CD4-positive, CD25-positive, alpha-beta regulatory T cell (primary cell): ENCODE measurements at places on chromosomes 11 and 22. TPM values are rescaled to one million over a fixed set of nuclear protein-coding genes. Genes with fewer than 3 reads are reported as not detected.
A peak's percentile ranks its signal among the peaks of the same experiment; 100 is the strongest.

DNA sequence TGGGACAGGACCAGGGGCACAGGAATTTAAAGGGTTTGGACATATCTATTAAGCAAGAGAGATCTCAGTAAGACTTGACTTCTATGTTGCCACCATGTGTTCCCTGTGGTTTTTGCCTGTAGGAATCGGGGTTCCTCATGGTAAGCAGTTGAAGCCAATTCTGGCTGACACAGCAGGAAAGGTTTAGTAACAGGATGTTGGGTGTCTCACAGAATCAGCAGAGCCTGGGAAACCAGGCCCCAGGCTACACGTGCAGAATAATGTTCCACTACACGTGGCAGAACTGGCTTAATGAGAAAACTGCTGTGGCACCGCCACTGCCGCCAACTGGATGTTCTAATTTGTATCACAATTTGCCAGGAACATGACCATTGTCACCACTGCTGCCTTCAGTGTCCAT is 264.6 kb upstream of the PLET1 start:
- no peak for DNase-seq

DNA sequence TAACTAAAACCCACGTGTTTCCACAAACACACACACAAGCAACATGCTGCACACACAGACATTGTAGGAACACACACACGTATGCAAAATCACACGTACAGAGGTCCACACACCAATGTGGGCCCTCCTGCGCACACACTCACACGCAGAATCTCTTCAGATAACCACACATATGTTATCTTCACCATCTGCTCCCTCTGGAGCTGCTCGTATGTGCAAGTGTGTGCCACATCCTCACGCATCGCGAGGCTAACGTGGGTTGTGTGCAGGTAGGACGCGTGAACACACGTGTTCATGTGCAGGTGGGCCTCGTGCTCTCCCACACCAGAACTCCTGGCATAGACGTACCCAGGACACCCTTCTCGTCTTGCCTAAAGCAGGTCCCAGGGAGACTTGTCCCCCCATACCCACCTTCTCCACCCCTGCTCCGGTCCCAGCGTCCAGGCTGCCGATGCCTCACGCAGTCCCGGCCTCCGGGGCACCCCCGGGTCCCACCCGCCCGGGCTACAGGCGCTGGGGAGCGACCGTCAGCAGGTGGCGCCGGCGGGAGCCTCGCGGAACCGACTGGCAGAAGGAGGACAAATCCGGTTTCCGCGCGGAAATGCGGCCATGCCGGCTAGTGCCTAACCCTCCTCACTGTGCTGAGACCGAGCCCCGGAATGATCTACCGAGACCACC is 10.3 kb upstream of the IGSF9B start:
- DNase-seq, result peak; percentile 67

DNA sequence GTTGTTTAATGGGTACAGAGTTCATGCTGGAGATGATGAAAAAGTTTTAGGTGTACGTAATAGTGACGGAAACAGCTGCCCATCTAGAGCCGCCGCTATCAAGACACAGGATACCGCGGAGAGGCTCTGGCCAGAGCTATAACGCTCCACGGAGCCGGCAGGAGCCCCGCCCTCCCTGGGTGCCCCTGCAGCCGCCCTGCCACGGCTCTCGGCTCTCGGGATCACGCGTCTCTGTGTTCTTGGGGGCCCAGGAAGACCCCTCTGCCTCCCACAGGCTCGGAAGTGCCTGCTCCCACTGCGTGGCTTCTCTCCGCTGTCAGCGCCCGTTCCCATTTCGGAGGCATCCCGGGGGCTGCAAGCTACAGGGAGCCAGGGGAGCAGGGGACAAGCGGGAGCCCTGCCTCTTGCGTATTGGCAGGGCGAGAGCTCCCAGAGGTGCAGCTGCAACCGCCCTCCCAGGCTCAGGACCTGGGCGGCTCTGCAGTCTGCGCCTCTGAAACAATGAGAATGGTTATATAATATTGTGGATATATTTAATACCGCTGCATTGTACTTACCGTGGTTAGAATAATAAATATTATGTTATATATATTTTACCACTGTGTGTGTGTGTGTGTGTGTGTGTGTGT is 13.7 kb downstream of the GLYATL2 start:
- DNase-seq, result no peak

The RBMXL2 gene
- total RNA-seq, result not detected

DNA sequence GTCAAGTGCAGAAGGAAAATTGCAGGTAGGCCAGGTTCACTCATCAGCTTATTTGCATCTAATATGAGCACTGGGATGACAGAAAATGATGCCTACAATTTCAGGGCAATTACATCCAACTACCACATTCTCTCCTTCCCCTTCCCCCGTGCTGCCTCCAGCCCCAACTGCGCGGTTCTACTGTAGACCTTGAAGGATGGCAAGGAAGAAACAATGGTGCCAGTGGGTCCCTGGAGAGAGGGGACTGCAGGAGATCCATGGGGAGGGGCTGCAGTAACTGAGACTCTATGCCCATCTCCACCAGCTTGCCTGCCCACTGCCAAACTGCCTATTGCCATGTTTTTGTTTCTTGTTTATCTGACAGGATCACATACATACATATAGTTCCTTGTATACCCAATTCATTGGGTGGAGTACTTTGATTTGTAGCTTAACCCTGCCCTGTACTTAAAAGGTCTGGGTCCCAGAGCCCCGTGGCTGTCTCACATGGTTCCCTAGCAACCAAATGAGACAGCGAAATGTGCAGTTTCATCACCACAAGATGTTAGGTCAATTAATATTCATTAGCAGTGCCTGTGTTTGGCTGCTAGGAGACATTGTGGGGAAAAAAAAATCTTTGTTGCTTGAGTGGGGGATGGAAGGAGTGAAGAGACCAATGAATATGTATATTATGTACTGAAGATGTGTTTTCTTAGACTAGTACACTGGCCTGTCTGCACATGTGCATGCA is 253.5 kb upstream of the PLET1 start:
- DNase-seq, result no peak

DNA sequence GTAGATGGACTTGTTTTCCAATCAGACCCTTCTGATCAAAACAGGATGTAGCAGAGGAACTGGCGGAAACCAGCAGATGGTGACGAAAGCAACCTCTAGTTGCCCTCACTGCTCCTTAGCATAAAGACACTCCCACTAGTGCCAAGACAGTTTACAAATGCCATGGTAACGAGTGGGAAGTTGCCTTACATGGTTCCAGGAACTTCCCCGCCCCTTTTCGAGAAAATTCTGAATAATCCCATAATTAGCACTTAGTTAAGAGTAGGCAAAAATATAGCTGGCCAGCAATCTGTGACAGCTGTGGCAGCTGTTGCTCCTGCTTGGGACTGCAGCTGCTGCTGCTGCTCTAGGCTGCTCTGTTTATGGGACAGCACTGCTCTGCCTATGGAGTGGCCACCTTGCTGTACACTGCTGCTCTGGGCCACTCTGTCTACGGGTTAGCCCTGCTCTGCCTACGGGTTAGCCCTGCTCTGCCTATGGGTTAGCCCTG is 33.4 kb upstream of the SORL1 start:
- DNase-seq, result peak; percentile 36

The CADM1 gene
- total RNA-seq, result 6.9 TPM

The RBFOX2 gene
- 0.52 TPM for total RNA-seq

DNA sequence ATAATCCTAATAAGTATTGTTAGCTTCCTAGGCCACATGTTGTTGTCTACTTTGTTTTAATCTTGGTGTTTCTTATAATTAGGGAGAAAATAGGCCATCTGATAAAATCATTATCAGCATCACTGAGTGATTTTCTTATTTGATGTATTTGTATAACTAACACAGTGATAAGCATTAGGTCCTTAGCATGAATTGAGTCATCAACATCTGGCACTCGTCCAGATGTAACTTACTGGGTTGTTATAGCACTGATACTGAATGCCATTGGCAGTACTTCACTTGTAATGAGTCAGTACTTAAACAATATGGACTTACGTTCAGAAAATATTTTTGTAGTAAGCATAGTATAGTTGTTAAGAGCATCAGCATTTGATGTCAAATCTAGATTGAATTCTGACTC is 16.2 kb downstream of the API5 start:
- DNase-seq, result no peak

- DNase-seq, result no peak
Measured at GRCh38 chr11:20364341-20364792, 853 bp downstream of the HTATIP2 start.

DNA sequence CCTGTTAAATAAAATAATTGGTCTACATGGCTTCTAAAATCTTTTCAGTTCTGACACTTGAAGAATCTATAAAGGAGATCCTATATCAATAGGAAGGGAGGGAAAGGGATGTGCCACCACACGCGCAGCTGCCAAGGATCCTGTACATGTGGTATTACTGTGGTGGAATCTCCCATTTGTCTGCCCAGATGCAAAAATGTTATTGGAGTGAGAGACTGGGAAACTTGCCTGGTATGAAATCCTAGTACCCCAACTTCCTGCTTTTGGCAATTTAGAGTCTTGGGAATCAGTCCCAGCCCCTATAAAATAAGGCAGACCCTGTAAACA is 81.9 kb upstream of the PICALM start:
- DNase-seq, result no peak

DNA sequence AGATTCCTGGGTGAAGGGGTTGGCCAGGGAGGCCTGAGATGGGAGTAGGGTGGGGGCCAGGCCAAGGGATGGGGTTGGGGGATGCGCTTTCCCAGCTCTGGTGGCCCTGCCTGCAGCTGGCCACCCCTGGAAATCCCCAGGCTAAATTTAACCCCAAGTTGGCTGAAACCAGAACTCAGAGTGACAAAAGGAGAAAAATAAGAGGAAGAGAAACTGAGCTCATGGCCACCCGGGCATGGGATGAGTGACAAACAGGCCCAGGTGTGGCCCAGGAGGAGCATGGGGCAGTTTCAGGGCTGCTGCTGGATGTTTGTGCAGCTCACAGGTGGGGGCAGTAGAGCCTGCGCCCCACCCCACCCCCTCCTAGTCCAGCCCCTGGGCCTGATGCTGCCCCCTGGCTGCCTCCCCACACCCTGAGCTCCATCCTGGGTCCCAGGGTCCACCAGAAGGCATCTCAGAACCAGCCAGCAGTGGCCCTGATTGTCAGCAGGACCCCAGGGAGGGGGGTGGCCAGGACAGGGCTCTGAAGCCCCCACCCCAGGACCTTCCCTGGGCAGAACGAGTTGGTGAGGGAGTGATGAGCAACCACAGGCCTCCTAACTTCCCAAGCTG is 48.0 kb downstream of the IGLL5 start:
- no peak for DNase-seq

DNA sequence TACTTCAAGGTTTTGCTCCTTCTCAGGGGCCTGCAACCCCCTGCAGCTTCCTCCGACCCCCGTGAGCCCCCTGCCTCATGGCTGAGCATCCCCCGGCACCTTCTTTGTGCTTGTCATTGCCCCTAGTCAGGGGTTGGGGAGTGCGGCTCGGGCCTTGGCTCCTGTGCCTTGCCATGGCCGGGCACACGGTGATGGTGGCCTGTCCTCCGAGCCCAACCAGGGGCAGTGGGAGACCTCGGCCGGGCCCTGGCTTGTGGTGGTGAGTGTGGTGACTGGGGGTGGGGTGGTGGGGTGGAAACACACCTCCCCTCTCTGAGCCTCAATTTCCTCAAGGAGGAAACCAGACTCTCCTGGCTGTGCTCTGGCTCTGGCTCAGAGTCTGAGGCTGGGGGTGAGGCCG is 1.5 kb upstream of the MRGPRG start:
- no peak for DNase-seq

DNA sequence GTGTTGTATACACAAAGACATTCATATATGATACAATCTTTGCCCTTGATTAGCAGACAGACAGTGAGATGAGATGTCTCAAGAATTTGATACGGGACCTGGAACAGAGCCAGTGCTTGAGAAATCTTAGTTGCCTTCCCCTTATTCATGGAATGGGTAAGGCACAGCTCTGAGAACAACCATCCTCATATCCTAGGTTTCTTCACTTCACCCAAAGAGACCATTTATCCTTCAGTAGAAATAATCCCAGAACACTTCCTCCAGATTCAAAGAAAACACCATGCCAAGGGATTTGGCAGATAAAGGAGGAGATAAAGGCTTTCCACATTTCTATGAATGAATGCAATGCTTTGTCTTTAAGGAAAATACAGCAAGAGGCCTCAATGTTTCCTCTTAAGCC is 8.8 kb upstream of the IZUMO1R start:
- DNase-seq, result no peak

- DNase-seq, result peak; percentile 32
Measured at GRCh38 chr11:8910649-8911026, 351 bp upstream of the AKIP1 start.

DNA sequence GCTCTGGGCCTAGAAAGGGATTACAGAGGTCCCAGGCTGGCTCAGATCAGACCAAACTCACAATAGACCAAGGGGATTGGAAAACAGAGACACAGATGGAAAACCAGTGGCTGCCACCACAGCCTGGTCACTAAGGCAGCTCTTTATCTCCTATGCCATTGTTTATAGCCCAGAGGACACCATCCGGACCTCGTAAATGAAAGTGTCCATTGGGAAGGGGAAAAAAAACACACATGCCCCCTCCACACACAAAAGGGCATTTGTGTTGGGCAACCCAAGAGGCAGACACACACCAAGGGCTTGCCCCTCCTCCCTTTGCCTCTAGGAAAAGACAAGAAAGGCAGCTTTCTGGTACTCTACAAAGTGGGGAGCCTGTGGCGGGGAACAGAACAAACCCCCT is 85.9 kb downstream of the GAB2 start:
- DNase-seq, result no peak

The OR8A1 gene
- total RNA-seq, result not detected

DNA sequence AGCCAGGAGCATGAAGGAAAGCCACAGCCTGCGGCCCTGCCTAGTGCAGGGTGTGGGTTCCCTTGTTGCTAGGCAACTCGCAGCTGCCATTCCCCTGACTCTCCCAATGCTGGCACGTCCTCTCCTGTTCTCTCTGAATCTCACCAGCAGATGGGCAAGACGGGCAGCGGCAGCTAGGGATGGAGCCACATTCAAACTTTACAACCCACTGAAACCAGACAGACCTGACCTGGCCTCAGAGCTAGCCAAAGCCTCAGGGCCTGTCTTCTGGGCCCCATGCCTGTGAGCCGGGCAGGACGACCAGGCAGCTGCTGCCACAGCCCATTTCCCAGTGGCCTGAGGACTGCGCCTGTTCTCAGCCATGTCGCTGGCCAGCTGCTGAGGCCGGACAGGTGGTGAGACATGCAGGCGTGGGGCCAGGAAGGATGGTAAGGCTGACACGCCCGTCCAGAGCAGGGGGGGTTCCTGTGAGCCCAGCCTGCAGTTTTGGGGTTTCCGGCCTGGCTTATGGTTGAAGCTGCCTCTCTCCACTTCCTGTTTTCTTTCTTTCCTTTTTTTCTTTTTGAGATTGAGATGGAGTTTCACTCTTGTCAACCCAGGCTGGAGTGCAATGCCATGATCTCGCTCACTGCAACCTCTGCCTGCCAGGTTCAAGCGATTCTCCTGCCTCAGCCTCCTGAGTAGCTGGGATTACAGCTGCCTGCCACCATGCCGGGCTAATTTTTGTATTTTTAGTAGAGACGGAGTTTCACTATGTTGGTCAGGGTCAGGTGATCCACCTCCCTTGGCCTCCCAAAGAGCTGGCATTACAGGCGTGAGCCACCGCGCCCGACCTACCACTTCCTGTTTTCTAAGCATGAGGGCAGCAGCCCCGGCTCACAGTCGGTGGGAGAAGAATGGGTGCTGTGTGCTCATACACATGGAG is 4.1 kb downstream of the SUN2 start:
- peak; percentile 86 for DNase-seq
